ENCODE measurements at places on chromosomes 16 and 17. TPM values are rescaled to one million over a fixed set of nuclear protein-coding genes. Genes with fewer than 3 reads are reported as not detected.
A peak's percentile ranks its signal among the peaks of the same experiment; 100 is the strongest.

GRCh38 chr16:58024486-58025350, 836 bp upstream of the MMP15 start:
- no peaks in the 10 kb centered on the region for H3K36me3 ChIP-seq
- peaks cover 72% of the 10 kb centered on the region for H3K4me1 ChIP-seq
- peak overlapping the region; percentile 82 for H3K27ac ChIP-seq
- no peak overlapping the region for H3K4me3 ChIP-seq

- DNase-seq = peak; percentile 68
- no peak overlapping the region for H3K4me3 ChIP-seq
- H3K27ac ChIP-seq = no peak overlapping the region
- H3K4me1 ChIP-seq = peaks cover 3% of the 10 kb centered on the region
- no peaks in the 10 kb centered on the region for H3K27me3 ChIP-seq
These were observed 13.7 kb downstream of the MYO15B start for GRCh38 chr17:75601057-75601987.

DNA sequence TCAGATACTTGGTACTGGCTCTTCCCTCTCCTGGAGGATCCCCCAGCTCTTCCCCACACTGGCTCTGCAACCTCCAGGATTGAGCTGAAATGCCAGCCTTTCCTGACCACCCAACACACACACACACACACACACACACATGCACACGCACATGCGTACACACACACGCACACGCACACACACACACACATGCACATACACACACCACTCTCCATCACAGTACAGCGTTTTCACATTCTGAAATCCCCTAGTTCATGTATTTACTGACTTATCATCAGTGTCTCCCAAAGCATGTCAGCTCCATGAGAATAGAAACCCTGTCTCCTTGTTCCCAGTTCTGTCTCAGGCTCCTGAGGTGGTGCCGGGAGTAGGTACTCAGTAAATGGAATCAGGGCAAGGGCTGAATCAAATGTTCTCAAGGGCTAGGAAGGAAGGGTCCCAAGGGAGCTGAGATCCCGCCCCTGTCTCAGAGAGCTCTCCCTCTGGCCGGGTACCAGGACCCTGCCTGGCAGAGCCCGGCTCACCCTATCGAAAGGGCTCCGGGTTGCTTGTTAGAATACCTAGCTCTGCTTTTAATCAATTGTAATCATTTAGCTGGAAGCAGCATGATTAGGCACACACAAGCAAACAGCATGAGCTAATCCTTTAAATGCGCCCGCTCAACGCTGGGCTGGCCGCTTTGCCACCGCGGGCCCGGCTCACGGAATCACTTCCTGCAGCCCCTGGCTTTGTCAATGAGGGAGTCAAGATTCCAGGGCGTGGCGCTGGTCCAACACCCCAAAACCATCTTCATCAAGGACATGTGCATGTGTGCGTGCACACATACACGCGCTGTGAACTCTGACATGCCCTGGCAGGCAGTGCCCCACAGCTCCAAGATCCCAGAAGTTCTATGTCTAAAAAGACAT, 140.7 kb downstream of the C16orf78 start:
- no peak for DNase-seq
- H3K36me3 ChIP-seq = no peaks in the 10 kb centered on the region
- H3K27ac ChIP-seq = no peak overlapping the region

- no peak overlapping the region for H3K4me3 ChIP-seq
- H3K27ac ChIP-seq = no peak overlapping the region
- peaks cover 7% of the 10 kb centered on the region for H3K27me3 ChIP-seq
- peaks cover 9% of the 10 kb centered on the region for H3K4me1 ChIP-seq
These were observed 5.2 kb downstream of the CACNA1G start for GRCh38 chr17:50565402-50566350.

- H3K4me3 ChIP-seq = no peak overlapping the region
- H3K27me3 ChIP-seq = no peaks in the 10 kb centered on the region
- DNase-seq = no peak
- no peaks in the 10 kb centered on the region for H3K36me3 ChIP-seq
These were observed 26.8 kb downstream of the RNF157 start for GRCh38 chr17:76213491-76213890.

- H3K36me3 ChIP-seq = no peaks in the 10 kb centered on the region
- no peaks in the 10 kb centered on the region for H3K4me1 ChIP-seq
- no peaks in the 10 kb centered on the region for H3K27me3 ChIP-seq
- no peak overlapping the region for H3K4me3 ChIP-seq
- H3K27ac ChIP-seq = no peak overlapping the region
These were observed 10.6 kb upstream of the ALOX12 start for GRCh38 chr17:6985266-6985665.

GRCh38 chr17:39955726-39956225, 7.0 kb upstream of the GSDMA start:
- DNase-seq = no peak
- no peaks in the 10 kb centered on the region for H3K27me3 ChIP-seq
- peaks cover 24% of the 10 kb centered on the region for H3K4me1 ChIP-seq
- no peak overlapping the region for H3K4me3 ChIP-seq
- no peaks in the 10 kb centered on the region for H3K36me3 ChIP-seq
- H3K27ac ChIP-seq = no peak overlapping the region

DNA sequence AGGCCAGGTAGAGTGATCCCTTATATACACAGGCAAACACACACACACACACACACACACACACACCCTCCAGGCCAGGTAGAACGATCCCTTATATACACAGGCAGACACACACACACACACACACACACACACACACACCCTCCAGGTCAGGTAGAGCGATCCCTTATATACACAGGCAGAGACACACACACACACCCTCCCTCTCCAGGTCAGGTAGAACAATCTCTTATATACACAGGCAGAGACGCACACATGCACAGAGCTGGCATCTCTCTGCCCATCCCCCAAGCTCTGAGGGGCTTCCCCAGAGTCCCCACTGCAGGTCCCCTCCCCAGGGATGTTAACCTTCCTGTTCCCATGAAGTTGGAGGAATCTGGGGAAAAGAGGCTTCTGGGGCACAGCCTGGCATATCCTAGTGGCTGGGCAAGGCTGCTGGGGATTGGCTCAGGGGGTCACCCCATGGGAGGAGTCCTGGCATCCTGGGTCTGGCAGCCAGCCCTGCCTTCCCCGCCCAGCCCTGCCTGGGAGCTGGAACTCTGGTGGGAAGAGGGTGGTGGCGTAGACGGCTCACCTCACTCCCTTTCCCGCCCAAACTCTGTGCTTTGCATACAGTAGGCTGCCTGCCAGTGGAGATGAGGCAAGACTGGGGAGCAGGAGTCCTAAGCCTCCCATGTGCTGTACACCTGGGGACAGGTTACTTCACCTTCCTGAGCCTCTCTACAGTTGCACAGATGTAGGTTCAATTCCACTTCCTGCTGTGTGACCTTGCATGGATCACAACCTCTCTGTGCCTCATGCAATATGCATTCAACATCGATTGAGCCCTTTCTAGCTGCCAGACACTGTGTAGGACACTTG, 41.8 kb downstream of the TEKT5 start:
- no peaks in the 10 kb centered on the region for H3K27me3 ChIP-seq
- peak; percentile 28 for DNase-seq
- no peak overlapping the region for H3K27ac ChIP-seq

DNA sequence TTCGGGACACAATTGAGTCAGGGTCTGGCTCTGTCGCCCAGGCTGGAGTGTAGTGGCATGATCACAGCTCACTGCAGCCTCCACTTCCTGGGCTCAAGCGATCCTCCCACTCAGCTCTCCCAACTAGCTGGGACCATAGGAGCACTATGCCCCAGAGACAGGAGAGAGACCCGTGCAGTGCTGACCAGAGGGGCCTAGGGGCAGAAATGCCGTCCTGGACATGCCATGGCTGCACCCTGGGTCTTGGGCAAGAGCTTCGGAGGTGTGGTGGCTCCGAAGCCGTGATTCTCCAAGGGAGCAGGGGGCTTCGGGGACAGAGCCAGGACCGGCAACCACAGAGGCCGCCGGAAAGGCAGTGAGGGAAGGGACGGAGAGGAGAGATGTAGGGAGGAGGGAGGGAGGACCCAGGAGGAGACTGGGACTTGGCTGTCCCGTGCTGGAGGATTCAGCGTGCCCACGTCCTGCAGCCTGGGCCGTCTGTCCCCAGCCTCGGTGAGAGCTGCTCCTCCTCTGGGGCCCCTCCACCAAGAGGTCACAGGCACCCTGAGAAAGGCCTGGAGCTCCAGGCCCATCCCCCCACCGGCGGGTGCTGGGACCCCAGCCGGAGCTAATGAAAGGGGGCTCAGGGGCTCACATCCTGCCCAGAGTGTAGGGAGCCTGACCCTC, 21.9 kb downstream of the TPSD1 start:
- no peaks in the 10 kb centered on the region for H3K27me3 ChIP-seq
- H3K27ac ChIP-seq = no peak overlapping the region
- no peaks in the 10 kb centered on the region for H3K36me3 ChIP-seq
- H3K4me1 ChIP-seq = no peaks in the 10 kb centered on the region

- no peak overlapping the region for H3K4me3 ChIP-seq
- peak; percentile 74 for DNase-seq
- H3K36me3 ChIP-seq = no peaks in the 10 kb centered on the region
- H3K27me3 ChIP-seq = no peaks in the 10 kb centered on the region
These were observed 19.2 kb downstream of the GJD3 start for GRCh38 chr17:40345161-40345993.

- H3K27ac ChIP-seq = no peak overlapping the region
- peaks cover 13% of the 10 kb centered on the region for H3K4me1 ChIP-seq
- DNase-seq = no peak
- no peak overlapping the region for H3K4me3 ChIP-seq
- no peaks in the 10 kb centered on the region for H3K36me3 ChIP-seq
- H3K27me3 ChIP-seq = no peaks in the 10 kb centered on the region
These were observed 30.8 kb downstream of the ADCY9 start for GRCh38 chr16:4085405-4085970.

GRCh38 chr16:89506791-89507191, 1.4 kb upstream of the SPG7 start:
- H3K4me1 ChIP-seq = peaks cover 60% of the 10 kb centered on the region
- DNase-seq = no peak
- H3K27me3 ChIP-seq = no peaks in the 10 kb centered on the region
- H3K36me3 ChIP-seq = peaks cover 10% of the 10 kb centered on the region
- H3K27ac ChIP-seq = peak overlapping the region; percentile 89

DNA sequence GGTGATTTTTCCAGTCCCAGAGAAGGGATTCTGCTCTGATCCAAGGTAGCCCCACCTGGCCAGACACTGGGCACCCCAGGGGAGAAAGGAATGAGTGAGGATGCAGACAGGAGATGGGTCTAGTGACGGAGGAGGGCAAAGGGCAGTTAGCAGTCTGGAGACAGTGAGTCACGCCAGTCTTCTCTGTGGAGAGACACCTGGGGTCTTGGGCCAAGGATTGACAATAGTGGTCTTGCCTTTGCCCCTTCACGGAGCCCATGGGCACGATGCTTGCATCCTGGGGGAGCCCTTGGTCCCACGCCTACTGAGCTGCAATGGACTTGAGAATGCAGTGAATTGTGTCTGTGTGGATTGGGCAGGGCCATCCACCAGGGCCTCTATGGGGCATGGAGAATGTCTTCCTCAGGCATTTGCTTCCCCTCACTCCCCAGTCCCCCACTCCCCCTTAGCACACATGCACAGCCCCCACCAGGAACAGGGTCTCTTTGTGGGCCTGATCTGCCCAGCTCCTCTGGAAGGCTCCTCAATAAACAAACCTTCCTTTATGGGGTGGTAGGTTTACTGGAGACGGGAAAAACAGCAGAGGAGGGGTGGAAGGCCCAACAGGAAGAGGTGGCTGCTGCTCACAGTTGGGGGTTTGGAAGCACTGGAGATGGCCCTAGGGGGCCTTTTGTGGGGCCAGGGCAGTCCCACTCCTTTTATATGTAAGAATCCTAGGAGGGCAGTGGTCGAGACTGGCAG, 1.4 kb downstream of the CHAD start:
- H3K27ac ChIP-seq = no peak overlapping the region
- H3K36me3 ChIP-seq = no peaks in the 10 kb centered on the region
- no peaks in the 10 kb centered on the region for H3K27me3 ChIP-seq

GRCh38 chr16:83689385-83689831, 118.4 kb upstream of the HSBP1 start:
- no peak overlapping the region for H3K4me3 ChIP-seq
- no peaks in the 10 kb centered on the region for H3K4me1 ChIP-seq
- no peak overlapping the region for H3K27ac ChIP-seq
- no peaks in the 10 kb centered on the region for H3K36me3 ChIP-seq
- H3K27me3 ChIP-seq = no peaks in the 10 kb centered on the region
- DNase-seq = no peak

GRCh38 chr17:70286391-70286790, 117.1 kb downstream of the KCNJ2 start:
- H3K4me3 ChIP-seq = no peak overlapping the region
- H3K27ac ChIP-seq = no peak overlapping the region
- no peak for DNase-seq
- H3K27me3 ChIP-seq = no peaks in the 10 kb centered on the region
- H3K4me1 ChIP-seq = no peaks in the 10 kb centered on the region

- H3K4me3 ChIP-seq = no peak overlapping the region
- H3K27me3 ChIP-seq = no peaks in the 10 kb centered on the region
- DNase-seq = no peak
- H3K36me3 ChIP-seq = no peaks in the 10 kb centered on the region
- no peaks in the 10 kb centered on the region for H3K4me1 ChIP-seq
- no peak overlapping the region for H3K27ac ChIP-seq
These were observed 70.2 kb upstream of the PSMD7 start for GRCh38 chr16:74226338-74226954.

DNA sequence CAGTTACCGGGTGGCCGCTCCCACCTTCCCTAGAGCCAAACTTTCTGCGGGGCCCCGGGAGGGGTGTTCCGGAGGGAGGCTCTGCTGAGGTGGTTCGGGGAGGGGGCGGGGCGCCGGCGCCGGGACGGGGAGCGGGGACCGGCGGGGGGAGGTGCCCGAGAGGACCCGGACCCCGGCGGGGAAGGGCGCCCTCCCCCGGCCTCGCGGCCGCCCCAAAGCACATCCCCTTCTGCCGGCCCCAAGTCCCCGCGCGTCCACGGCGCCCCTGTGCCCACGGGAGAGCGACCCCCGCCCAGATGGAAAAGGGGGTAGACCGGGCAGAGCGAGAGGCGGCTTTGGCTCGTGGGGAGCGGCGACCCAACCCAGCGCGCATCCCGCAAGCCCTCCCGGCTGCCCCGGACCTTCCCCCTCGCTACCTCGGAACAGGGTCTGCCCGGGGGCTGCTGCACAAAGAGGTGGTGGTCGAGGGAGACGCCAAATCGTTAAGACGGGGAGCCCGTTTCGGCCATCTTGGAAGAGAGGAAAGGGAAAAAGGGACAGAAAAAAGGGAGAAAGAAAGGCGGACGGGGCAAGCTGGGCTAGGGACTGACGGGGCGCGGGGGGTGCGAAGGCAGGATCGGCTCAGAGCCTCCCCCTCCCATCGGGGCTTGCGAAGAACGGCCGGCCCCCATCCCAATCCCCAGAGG, 530 bp downstream of the PCGF2 start:
- peaks cover 70% of the 10 kb centered on the region for H3K4me1 ChIP-seq
- peak overlapping the region; percentile 89 for H3K4me3 ChIP-seq
- peak; percentile 66 for DNase-seq
- peak overlapping the region; percentile 79 for H3K27ac ChIP-seq
- H3K27me3 ChIP-seq = no peaks in the 10 kb centered on the region
- H3K36me3 ChIP-seq = no peaks in the 10 kb centered on the region

ADGRG1 gene
- 53.7 TPM for total RNA-seq

DNAH9 gene
- 0.52 TPM for total RNA-seq

PRRT2 gene
- total RNA-seq = not detected

TBX21 gene
- total RNA-seq = not detected

CSH2 gene
- not detected for total RNA-seq

NKD1 gene
- 2.0 TPM for total RNA-seq

SPIRE2 gene
- total RNA-seq = 7.6 TPM

RNF227 gene
- 3.0 TPM for total RNA-seq

KDM6B gene
- 7.5 TPM for total RNA-seq

All from body of pancreas (tissue), 4 donors.